ENCODE measurements at places on chromosomes 1 and 21.

- peak; percentile 62 for DNase-seq
These were observed 509.8 kb upstream of the ADAMTS5 start for GRCh38 chr21:27476696-27477095.

DNA sequence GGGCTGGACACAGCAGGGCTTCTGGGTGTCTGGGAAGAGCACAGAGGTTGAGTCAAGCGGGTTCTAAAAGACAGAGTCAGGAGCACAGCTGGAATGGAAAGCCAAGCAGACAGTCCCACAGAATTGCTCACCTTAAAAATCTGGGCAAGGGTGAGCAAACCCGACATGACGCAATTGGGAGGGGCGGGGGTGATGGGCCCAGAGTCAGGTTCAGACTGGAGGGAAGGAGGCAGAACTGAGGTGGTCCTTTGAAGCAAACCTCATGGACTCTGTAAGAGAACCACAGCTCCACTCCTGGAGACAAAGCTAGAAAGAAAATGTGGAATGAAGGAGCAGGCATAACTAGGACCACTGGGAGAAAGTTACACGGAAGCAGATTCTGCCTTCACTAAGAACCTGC lies 49.0 kb downstream of the FAM78B start:
- DNase-seq = no peak

DNA sequence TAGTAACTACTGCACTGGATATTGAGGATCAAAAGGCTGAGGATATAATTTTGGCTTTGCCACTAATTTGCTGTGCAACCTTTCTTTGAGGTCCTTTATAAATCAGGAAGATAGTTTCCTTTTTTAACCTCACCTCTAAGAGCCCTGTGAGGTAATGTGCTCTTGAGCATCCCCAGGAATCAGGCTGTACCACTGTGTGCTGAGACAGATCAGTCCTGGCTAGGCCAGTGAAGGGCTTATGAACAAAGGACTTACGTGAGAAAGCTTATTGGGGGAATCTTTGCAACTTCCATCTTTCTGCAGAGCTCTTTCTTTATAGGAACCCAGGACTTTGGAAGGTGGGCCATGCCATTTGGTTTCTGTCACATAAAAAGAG lies 188.9 kb downstream of the SIPA1L2 start:
- DNase-seq = no peak

DNA sequence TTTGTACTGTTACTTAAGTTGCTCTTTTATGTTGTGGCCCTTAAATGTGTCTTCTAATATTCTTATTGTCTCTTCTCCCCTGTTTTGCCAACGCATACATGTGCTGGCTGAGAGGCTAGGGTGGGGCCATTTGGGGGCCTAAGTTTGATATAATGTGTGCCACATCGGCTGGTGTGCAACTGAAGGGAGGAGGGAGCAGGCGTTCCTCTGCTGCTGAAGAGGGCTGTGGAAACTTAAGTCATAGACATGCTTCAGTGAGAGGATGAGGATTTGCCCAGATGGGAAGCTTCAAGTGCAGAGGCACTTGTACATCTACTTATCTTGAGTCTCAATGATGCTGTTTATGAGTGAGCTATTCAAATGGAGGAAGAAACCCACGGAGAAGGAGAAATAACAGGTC lies 630.6 kb downstream of the LMO4 start:
- DNase-seq = no peak

GRCh38 chr1:221992427-221992826 lies 250.5 kb upstream of the DUSP10 start:
- DNase-seq = no peak

GRCh38 chr1:6483761-6484117 lies 7.7 kb downstream of the PLEKHG5 start:
- no peak for DNase-seq

- peak; percentile 78 for DNase-seq
These were observed 80.0 kb downstream of the USP25 start for GRCh38 chr21:15809818-15810217.

GRCh38 chr1:169576241-169576934 lies 9.9 kb downstream of the F5 start:
- no peak for DNase-seq

DNA sequence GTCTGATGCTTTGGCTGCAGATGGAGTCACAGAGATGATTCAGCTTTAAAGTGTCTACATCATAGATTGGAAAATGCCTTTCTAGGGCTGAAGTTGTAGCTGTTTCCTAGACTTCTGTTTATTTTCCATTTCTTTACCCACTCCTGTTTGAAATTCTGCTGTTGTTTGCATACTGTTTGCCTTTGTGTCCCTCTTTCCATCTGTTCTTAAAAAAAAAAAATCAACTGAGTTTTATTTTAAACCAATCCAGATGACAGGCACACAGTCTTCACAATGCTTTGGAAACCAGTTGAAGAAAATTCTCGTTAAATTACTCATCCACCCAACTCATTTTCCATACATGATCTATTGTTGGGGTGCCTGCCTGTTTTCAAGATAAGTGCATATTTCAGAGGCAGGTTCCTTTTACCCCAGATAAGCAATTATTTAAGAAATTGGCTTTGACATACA lies 245.9 kb downstream of the DISC1 start:
- DNase-seq = peak; percentile 59

- DNase-seq = no peak
These were observed 161.1 kb upstream of the IRF2BP2 start for GRCh38 chr1:234770924-234771540.

GRCh38 chr21:45816794-45817193 lies 164.8 kb upstream of the COL6A1 start:
- no peak for DNase-seq

- no peak for DNase-seq
These were observed 243.8 kb downstream of the MATN1 start for GRCh38 chr1:30479575-30479974.

GRCh38 chr1:79662596-79662995 lies 656.1 kb upstream of the ADGRL4 start:
- no peak for DNase-seq

DNA sequence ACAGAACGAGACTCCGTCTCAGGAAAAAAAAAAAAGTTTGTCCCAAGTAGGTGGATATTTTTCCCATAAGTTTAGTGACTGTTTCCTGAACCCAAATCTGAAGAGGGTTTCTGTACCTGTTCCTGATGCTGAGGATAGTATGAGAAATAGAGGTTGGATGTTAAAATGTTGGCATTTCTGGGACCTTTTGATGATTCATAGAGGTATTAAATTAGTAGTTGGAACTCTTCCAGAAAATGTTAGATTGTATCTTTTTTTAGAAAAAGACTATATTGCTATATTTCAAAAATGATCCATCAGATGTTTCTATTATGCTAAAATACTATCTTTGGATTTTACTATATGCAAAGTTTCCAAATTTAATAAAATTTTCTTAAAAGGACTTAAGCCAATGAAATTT lies 2.9 kb upstream of the CENPL start:
- DNase-seq = no peak

DNA sequence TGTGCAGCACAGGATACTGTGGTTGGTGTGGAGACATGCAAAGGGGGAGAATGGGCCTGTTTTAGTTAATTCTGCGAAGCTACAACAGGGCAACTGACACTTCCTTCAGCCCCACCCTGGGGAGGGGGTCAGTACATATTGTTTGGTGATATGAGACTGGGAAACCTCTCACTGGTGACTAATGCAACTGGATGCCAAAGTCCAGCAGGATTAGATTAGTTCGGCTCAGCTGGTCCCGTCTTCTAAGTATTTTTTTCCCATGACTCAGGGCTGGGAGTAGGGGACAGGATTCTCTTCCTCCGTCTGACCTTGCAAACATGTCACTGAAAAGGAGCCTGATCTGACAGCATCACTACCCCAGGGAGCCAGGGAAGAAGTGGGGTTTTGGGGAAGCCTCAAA lies 43.0 kb downstream of the PLXNA2 start:
- DNase-seq = peak; percentile 91

DNA sequence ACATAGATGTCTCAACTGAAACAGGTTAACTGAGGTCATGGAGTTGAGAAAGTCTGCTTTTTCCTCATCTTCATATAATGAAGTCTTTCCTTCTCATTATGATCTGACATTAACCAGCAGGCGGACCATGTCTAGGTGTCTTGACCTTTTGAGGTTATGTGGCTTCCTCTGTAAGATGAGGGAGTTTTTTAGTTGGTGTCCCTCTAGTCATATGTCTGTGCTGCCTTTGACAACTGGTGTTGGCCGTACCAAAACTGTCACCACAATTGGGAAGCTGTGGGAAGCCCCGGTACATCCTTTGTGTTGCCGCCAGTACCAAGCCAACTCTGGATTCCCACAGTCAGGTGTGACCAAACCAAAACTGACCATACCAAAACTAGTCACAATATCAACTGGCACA lies 105.1 kb downstream of the PBX1 start:
- DNase-seq = no peak

DNA sequence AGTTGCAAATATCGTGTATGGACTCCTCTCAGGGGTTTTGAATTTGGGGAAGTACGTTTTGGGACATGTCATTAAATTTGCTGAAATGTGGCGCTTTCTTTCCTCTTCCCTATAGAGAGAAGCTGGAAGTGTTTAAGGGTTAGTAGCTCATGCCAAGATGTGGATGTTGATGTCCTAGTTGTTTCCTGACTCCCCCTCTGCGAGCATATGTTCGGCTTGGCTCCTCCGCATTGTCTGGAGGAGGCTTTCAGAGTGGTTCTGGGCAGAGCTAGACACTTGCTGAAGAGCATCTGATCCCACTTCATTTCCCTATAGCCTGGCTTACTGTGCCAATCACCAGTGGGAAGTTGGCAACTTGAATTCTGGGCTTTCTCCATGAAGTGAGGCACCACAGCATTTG lies 347.4 kb upstream of the B3GALT2 start:
- no peak for DNase-seq

GRCh38 chr1:47174656-47175020 lies 15.2 kb downstream of the PDZK1IP1 start:
- no peak for DNase-seq

- no peak for DNase-seq
These were observed 43.9 kb upstream of the IFNAR2 start for GRCh38 chr21:33185852-33186251.

DNA sequence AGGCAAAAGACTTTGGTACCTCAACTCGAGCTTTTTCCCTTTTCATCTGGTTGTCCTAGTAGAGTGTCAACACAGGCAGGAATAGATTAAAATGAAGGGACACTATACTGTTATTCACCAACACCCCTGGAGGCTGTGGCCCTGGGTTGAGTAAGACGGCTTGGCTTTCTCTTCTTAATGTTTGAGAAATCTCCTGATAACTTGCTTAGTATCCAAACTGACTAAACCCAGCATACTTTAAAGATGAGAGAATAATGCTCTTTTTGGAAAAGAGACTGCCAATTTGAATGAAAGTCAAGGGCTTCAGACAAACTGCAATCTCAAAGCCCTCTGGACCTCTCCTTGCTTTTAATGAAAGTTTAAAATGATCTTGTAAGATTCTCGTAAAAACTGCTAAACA lies 2.6 kb upstream of the SLC30A1 start:
- DNase-seq = peak; percentile 78

DNA sequence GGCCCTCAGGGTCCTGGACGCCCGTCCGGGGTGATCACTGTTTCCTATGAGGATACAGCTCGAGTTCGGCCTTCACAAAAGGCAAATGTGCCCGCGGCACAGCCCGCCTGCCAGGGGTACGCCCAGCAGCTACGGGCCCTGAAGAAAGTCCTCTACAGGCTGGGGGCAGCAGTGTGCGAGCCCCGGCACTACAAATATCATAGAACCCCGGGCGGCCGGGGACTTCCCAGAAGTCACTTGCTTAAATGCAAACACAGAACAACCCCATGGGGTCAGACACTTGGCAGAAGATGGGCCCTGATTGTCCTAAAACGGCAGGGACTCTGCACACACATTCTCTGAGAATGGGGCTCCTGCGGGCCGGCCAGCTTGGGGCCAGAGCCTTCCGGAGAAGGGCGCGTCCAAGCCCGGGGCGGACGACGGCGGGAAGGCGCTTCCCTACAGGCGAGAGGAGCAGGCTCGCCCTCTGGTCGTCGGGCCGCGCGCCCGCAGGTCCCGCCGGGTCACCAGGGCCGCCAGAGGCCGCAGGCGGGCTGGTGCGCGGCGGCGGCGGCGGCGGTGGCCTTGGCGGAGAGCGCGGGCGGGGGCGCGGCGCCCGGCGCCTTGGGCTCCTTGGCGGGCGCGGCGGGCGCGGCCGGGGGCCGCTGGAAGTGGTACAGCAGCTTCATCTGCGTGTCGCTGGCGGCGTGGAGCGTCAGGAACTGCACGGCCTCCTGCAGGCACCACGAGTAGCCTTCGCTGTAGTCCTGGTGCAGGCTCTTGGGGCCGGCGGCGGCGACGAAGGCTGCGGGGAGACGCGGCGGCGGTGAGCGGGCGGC lies 888 bp downstream of the HES5 start:
- no peak for DNase-seq

DNA sequence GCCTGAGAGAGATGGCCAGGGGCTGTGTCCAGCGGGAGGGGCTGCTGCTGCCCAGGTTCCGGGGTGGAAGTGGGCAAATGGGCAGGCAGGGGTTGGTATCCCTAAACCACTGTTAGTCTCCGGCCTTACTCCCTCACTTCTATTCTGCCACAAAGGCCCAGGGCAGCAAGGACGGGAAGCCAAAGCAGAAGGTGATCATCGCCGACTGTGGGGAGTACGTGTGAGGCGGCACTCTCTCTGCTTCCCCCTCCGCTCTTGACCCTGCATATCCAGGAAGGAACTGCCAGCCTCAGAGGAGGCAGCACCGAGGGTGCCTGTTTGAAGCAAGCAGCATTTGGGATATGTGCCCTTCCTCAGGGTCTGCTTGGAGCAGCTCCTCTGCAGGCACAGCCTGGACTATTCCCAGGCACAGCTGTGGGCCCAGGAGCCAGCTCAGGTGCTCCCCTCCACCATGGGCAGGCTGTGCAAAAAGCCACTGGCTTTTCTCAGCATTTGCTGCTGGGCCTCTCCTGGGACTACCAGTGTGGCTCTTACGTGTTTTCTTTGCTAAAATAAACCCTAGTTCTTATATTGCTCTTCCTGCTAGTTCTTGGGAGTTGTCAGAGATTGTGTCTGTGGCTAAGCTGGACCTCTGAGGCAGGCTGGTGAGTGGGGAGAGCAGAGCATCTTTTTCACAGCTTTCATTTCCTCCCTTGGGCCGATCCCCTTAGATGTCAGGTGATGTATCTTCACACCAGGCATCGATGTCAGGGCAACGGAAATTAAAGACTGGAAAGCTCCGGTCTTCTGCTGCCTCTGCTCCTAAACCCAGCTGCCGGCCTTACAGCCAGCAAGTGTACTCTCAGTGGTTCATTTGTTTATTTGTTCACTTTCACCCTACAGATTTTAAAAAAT lies 14.7 kb downstream of the PPIE start:
- no peak for DNase-seq

GRCh38 chr1:109024646-109025045 lies 17.3 kb downstream of the WDR47 start:
- peak; percentile 58 for DNase-seq

- peak; percentile 95 for DNase-seq
These were observed 9.1 kb downstream of the SGIP1 start for GRCh38 chr1:66542811-66543767.

GRCh38 chr1:181014477-181015250 lies 8.0 kb downstream of the STX6 start:
- no peak for DNase-seq
